Activated CD4-positive, alpha-beta T cell treated with anti-CD3 and anti-CD28 coated beads for 24 hours (primary cell): ENCODE measurements at places on chromosomes 5 and 9.
A peak's percentile ranks its signal among the peaks of the same experiment; 100 is the strongest.

- DNase-seq: no peak
These were observed 195.4 kb downstream of the MPDZ start for GRCh38 chr9:13083963-13084528.

DNA sequence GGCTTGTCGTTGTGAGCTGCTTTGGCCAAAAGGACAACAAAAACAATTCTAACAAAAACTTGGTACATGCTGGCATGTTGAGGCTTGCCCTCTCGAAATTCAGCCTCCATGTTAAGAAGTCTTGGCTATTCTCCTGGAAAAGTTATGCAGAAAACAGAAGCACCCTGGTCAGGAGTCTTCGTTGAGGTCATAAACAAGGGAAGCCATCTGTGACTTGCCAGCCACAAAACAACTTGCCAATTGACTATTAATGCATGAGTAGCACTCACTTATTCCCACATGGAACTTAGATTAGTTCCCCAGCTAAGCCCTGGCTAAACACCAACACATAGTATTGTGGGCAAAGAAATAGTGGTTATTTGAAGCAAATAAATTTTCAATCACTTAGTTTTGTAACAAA is 521.0 kb upstream of the CHD1 start:
- no peak for DNase-seq

DNA sequence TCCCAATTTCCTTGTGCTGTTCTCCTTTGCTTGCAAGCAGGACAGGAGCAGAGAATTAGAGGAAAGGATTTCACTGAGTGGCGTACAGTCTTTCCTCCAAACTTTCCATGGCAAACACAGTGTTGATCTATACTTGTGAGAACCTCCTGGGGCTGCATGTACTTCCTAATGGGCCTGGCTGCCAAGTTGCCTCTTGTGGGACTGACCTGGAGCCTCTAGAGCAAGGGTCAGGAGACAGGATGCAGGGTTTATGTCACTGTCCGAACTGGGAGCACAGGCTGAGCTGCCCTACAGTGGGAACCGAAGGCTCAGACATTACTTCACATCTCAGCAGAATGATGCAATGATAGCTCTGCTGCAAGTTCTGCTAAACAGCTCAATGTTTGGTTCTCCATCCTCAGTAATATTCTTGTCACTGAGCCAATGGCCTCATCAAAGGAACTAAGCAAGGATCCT is 102.3 kb downstream of the ENC1 start:
- no peak for DNase-seq

DNA sequence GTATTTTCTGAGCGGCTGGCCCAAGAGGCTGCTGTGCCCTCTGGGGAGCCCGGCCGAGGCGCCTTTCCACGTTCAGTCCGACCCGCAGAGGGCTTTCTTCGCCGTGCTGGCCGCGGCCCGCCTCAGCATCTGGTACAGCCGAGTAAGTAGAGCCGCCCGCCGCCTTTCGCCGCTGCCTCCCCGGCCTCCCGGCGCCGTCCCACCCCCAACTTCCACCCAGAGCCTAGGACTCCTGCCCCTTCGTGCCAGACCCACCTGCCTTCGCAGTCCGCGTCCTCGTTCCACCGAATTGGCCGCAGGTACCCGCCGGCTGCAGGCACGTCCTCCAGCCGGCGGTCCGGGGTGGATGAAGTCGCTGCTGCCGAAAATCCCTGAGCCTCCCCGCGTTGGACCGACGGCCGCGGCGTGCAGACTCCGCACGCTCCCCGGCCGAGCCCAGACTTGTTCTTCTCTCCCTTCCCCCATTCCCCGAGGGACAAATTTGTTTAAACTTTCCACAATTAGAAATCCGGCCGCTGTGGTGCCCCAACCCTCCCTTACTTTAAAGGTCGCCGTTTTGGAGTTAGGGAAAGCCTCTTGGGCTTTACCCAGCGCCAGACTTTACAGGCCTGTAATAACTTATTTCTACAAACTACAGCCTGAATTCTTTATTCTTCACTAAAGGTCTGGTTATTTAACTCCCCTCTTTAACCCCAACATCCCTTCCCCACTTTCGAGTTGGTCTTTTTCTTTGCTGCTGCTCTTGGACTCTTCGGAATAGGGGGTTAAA is 589 bp downstream of the RIC1 start:
- peak; percentile 27 for DNase-seq

DNA sequence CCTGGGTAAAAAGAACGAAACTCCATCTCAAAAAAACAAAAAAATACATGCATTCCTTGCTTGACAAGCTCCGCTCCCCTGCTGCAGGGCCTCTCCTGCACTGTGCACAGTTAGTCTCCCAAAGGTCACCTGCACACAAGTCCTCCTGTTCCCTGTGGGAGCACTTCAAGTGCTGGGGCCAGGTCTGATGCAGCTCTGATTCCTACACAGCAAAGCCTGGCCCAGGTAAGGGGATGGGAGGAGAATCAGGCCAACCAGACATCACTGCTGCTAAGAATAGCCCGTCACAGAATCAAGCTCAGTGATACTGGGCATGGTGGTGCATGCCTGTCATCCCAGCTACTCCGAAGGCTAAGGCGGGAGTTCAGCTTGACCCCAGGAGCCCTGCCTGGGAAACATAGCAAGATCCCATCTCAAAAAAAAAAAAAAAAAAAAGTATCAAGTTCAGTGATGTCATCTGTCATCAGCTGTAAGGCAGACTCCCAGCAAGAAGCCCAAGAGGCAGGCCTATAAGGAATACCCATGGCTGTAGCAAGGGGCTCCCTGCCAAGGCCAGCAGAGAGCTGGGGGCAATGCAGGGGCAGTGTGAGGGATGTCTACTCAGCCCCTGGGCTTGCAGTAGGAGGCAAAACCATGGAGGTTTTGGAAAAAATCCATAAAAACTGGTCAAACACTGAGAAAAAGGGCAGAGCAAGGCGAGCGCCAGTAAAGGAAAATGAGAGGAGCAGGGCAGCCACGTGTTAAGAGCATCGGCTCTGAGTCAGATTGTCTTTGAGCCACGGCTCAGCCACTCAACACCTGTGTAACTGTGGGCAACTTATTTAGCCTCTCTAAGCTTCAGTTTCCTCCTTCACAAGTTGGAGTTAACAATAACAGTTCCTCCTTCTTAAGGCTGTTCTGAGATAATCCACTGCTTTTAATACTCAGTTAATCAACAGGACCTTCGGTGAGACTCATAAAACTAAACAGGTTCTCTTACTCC is 3.2 kb downstream of the TPM2 start:
- DNase-seq: no peak

DNA sequence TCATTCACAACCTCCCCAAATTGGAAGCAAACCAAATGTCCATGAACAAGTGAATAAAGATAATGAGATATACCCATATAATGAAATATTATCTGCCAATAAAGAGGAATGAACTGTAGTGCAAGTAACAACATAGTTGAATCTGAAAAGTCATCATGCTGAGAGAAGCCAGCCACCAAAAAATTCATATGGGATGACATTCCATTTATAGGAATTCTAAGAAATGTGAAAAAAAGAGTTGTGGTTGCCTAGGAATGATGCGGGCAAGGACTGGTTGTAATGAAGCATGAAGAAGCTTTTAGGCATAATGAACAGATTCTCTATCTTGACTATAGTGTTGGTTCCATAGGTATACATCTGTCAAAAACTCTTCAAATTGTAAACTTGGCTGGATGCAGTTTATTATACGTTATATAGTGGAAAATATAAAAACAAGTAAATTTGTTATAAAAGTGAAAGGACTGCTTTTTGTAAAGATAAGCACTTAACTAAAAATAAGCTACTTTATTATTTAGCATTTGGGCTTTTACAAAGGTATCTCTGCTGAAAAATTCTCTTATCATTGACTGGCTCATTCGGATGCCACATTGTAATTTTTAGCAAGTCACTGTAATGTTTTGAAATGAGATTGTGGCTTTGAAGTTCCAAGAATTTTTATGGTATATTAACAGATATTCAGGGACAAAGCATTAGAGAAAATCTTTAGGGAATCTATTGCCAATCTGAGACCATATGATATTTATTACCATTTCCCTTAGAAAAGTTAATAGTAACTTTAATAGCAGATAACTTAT is 21.2 kb upstream of the TTC23L start:
- DNase-seq: no peak

DNA sequence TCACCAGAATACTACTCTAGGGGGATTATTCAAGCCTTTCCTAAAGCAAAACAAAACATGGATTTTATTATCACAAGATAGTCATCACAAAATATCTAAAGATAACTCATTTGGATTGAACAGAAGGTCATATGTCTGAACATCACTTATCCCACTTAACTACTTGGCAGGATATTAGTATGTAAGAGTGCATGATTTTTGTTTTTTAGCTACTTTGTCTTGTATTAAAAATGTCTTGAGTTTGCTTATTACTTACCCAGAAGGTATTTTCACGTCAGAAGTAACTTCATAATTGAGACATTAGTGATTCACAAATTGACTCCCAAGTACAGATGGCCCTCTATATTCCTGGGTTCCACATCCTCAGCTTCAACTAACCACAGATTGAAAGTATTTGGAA is 113.8 kb downstream of the TLE4 start:
- DNase-seq: no peak

- DNase-seq: no peak
These were observed 268.6 kb downstream of the ISL1 start for GRCh38 chr5:51651889-51652288.

GRCh38 chr5:37715361-37715760 is 124.5 kb downstream of the GDNF start:
- no peak for DNase-seq

DNA sequence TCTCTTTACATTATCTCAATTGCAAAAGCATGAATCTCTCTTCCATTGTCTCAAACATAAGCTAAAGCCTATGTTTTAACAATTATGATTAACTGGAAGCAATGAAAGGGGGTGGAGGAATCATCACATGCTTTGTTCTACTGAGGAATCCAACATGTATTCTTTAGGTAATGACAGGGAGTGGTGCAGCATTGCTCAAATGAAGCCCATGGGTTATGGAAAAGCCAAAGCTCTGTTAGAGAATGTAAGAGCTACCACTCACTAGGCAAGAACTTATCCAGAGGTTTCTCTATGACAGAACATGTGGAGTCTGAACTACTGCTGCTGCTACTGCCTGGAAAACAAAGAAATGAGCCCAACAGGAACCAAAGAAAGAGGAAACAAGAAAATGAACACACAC is 28.7 kb downstream of the KIF3A start:
- DNase-seq: no peak

DNA sequence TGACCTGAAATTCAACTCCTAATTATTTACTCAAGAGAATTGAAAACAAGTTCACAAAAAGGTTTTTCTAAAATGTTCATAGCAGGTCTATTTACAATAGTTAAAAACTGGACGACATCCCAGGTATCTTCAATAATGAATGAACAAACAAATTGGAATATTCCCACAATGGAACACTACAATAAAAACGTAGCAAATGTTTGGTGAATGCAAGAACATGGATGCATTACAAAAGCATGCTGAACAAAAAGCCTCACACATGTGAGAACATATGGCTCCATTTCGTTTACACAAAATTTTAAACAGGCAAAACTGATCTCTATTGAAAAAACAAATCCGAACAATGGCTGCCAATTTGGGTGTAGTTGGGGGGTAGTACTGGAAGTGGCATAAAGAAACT is 669.9 kb downstream of the MTRR start:
- no peak for DNase-seq

- DNase-seq: no peak
These were observed 79.9 kb downstream of the ACER2 start for GRCh38 chr9:19488721-19489120.

- no peak for DNase-seq
These were observed 167.6 kb downstream of the RANBP17 start for GRCh38 chr5:171029401-171029800.

DNA sequence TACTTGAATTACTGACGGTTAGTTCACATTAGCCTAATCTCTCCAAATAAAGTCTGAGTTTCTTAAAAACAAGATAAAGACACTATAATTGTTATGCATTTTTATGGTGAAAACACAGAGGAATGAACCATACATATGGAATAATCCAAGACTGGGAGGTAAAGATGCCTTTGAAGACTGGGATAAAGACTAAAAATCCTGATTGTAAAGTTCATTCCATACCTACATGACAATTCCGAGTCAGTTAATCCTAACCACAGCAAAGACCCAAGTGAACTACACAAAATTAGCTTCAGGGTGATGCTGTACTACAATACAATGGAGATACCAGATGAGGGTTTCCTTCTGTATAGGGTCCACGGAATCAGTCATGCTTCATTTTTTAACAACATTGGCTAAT is 6.3 kb downstream of the AP3B1 start:
- no peak for DNase-seq

GRCh38 chr9:86979657-86980056 is 32.4 kb upstream of the GAS1 start:
- no peak for DNase-seq

GRCh38 chr5:2183154-2184025 is 300.7 kb upstream of the IRX4 start:
- no peak for DNase-seq

- DNase-seq: no peak
These were observed 15.3 kb downstream of the MTMR12 start for GRCh38 chr5:32297181-32298058.

GRCh38 chr9:32742296-32742695 is 41.0 kb upstream of the TMEM215 start:
- no peak for DNase-seq

- no peak for DNase-seq
These were observed 45.9 kb upstream of the JAK2 start for GRCh38 chr9:4939118-4939561.

DNA sequence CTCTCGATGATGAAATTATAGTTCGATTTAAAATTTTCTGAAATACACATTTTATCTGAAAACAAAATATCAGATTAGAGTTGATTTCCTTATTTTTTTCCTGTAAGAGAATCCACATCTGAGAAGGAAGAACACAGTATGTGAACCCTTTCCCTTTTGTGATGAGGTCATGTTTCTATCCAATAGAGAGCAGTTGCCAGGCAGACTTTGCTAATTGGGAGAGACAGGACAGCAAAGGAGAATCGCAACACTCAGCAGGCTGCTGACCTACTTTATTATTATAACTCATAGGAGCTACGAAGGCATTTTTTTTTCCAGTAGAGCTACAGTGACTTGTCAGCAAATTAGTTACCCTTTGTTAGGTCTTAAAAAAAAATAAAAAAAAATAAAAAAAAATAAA is 242.1 kb downstream of the HCN1 start:
- no peak for DNase-seq

GRCh38 chr9:85502815-85503655 is 238.7 kb downstream of the AGTPBP1 start:
- no peak for DNase-seq

DNA sequence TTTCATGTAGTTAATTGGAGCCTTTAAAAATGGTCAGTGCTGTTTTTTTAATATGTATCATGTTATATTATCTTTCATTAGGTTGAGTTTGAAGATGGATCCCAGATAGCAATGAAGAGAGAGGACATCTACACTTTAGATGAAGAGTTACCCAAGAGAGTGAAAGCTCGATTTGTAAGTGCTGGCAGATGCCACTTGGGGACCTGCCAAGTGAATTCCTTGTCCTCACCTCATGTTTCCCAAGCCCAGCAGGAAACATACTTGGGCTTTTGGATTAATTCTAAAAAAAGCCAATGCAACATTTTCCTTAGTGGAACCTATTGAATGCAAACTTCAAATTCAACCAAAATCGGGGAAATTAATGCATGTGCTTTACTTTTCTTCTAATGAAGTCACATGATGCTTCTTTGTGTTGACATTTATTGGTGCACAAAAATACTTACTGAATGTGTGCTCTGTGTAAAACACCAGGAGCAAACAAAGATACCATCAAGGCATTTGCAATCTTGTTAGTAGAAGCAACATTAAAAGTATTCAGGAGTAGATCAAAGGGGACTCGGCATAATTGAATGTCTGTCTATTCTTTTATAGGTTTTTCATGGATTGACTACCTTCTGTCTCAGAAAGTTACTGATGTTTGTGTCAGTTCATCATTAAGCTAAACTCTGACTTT is 412.1 kb downstream of the KDM4C start:
- DNase-seq: no peak

GRCh38 chr5:142753116-142753631 is 17.0 kb upstream of the ARHGAP26 start:
- DNase-seq: no peak
